ENCODE measurements at places on chromosomes 5 and 9.

DNA sequence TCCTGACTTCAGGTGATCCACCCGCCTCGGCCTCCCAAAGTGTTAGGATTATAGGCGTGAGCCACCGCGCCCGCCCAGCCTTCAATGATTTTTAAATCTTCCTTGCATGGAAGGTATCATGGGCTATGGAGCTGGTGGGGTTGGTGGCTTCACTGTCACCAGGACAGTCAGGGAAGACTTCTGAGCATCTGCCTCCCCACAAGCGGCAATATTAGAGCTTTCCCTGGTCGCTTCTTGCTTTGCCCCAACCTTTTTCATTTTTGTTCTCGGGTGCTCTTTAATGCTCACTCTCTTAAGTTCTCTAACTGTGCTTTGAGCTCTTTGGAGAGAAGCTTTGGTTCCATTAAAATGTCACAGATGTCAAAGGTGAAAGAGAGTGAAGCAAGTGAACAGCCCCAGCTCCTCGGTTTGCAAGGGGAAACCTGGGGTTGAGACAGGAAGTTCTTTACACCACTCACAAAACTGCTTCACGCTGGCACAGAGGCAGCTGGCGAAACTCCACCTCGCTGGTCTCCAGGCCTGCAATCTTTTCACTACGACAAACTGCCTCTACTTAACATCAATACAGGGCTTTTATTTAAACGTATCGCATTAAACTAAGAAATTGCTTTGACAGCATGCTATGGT, 142.5 kb upstream of the RETREG1 start:
- no peak for DNase-seq

GRCh38 chr5:143499480-143500114, 96.1 kb upstream of the NR3C1 start:
- DNase-seq: no peak

DNA sequence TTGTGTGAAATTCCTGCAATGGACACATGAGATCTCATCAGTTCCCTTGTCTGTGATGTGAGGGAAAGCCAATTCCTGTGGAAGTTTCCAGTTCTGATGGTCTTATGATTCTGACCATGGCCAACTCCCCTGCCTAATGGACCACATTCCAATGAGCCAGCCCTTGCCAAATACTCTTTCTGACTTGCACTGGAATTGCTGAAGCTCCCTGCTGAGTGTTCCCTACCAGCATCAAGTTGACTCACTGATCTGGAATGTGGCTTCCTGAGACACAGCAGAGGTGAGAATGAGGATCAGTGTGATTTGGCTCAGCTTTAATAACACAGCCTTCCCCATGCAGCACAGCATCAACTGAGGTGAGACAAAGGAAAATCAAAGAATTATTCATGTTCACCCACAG, 427.8 kb downstream of the KDM4C start:
- peak; percentile 82 for DNase-seq

DNA sequence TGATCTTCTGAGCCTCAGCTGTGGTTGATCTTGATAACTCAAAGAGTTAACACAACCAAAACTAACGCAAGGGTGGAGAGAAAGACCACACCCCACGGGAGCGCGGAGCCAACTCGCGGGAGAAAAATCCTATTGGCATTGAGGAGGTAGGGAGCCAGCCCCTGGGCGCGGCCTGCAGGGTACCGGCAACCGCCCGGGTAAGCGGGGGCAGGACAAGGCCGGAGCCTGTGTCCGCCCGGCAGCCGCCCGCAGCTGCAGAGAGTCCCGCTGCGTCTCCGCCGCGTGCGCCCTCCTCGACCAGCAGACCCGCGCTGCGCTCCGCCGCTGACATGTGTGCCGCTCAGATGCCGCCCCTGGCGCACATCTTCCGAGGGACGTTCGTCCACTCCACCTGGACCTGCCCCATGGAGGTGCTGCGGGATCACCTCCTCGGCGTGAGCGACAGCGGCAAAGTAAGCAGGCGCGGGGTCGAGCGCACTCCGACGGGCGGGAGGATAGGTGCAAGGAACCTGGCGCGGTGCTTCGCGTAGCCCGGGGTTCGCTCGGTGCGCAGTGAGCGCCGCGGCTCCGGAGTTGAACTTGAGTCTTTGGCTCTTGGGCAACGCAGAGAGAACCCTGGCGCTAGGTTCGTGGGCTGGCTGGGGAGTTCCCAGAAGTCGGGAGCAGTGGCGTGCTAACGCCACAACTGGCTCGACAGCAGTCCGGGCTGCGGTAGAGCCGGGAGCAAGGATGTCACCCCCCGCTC, at the start of gene GDA:
Gene GDA (plus strand): TSS at position 210 of the 745 bp plus-strand sequence. CDS start 120 bp downstream, at position 330.
- DNase-seq: no peak

- no peak for DNase-seq
These were observed 51.9 kb downstream of the NEURL1B start for GRCh38 chr5:172692981-172693380.

DNA sequence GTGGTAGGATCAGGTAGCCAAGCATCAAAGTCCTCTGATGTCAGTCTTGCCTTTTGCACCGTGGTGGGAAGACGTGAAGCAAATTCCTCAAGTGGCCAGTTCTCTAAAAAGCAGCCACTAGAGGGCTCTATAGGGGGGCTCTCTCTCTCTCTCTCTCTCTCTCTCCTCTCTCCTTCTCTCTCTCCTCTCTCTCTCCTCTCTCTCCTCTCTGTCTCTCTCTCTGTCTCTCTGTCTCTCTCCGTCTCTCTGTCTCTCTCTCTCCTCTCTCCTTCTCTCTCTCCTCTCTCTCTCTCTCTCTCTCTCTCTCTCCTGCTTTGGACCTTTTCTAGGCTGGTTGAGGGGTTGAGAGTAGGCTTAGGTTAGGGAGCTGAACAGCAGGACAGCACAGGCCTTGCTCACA, 13.9 kb upstream of the OSMR start:
- DNase-seq: no peak

- DNase-seq: no peak
These were observed 5.8 kb upstream of the PAIP2 start for GRCh38 chr5:139335811-139336210.

GRCh38 chr9:132287256-132287760, 67.5 kb downstream of the SETX start:
- DNase-seq: no peak

DNA sequence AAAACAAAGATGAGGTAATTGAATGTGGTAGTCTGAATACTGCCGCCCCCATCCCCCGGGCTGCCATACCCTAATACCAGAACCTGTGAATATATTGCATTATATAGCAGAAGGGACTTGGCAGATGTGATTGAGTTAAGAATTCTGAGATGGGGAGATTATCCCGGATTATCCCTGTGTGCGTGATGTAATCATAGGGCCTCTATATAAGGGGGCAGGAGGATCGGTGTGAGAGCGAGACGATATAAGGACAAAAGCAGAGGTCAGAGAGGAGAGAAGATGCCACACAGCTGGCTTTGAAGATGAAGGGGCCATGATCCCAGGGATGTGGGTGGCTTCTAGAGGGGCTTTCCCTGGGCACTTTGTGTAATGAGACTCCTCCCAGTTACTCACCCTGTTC, 101.7 kb upstream of the TLE1 start:
- no peak for DNase-seq

DNA sequence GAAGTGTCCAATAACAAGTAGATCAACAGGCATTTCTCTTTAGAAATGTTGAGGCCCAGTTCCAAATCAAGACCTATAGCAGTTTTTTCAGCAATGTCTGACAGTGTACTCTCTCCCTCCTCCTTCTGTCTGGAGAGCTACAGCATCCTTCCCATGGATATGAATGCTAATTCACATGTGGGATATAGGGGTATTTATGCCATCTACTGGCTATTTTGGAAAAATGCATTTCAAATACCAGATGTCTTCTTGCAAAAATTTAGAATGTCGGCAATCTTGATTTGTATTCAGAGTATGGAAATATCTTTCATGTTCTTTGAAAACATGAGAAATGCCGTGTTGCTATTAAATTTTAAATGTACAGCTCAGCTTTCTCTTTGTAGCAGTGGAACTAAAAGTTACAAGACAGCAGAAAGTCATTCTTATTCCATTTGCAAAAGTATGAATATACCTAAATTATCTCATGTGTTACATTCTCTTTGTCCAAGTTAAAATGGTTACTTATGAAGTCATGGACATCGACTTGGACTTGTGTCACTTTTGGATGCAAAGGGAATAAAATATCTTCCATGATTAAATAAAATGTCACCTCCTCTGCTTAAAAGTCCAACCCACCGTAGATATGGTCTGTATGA, 647.8 kb downstream of the TAF11L14 start:
- DNase-seq: peak; percentile 34

DNA sequence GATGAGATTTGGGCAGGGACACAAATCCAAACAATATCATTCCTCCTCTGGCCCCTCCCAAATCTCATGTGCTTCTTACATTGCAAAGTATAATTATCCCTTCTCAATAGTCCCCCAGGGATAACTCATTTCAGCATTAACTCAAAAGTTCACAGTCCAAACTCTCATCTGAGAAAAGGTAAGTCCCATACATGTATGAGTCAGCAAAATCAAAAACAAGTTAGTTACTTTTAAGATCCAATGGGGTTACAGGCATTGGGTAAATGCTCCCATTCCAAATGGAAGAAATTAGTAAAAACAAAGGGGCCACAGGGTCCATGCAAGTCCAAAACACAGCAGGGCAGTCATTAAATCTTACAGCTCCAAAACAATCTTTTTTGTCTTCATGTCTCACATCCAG, 917.9 kb upstream of the CDH10 start:
- DNase-seq: no peak

DNA sequence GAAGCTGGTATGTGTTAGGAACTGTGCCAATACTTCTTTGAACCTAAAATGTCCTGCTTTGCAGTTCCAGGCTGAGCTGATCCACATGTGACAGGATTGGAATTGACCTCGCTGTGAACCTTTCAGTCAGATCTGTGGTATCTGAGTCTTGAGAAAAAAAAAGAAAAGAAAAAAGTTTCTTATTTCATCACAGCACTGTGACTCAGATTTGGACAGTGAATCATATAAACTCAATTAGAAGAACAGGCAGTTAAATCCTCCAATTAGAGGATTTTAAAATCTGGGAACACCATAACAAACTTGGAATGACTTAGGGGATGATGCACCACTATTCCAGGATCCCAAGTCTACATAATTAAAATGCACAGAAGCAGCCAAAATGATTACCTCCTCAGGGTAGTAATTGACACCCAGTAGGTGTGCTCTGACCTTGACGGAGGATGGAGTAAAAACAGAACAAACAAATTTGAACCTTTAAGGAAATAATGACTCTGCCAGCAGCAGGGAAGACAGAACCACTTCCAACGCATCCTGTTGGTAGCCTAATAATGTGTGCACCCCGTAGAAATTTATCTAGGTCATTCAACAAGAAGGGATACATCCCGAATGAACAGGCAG, 57.8 kb upstream of the RAI14 start:
- DNase-seq: peak; percentile 91

GRCh38 chr5:35162848-35163709, 67.2 kb downstream of the PRLR start:
- no peak for DNase-seq

All from fibroblast of skin of left quadriceps (primary cell).